ENCODE measurements at places on chromosomes 3 and 15.

GRCh38 chr15:77112838-77113504, 42.1 kb upstream of the TSPAN3 start:
- DNase-seq = no peak

DNA sequence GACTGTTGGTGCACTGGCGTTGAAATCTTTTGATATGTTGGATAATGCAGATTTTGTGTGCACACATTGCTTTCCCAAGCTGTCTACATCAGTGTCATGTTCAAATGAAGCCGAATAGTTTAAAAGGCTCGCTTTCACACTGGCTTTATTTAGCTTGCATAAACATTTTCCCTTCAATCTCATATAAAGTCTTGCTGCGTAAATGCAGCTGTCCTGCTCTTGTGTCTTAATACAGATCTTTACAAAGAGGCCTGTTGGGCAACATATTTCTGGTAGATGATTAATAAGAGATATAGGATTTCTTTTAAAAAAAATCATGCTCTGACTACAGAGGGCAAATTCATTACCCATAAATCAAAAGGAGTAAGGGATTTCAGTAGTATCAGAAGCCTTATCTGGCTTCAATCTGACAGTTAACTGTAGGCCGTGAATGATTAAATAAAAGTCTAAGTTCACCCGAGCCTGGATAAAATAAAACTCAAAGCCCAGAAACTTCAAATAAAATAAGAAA, 937.2 kb downstream of the FHIT start:
- no peak for DNase-seq

DNA sequence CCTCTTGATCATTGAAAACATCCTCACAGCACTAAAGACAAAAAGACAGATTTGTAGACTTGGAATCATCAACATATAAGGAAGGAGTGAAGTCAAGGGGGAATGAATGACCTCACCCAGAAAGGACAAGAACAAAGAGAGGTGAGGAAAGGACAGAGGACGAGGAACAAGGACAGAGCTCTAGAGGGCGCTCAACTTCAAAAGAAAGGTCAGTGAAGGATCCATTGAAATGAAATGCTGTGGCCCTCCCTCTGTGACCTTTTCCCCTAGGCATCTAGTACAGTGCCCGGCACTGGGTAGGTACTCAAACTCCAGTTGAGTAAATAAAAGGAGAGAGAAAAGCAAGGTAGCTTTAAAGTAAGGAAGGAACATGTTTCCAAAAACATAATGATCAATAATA, 2.6 kb downstream of the ATP8B4 start:
- no peak for DNase-seq

DNA sequence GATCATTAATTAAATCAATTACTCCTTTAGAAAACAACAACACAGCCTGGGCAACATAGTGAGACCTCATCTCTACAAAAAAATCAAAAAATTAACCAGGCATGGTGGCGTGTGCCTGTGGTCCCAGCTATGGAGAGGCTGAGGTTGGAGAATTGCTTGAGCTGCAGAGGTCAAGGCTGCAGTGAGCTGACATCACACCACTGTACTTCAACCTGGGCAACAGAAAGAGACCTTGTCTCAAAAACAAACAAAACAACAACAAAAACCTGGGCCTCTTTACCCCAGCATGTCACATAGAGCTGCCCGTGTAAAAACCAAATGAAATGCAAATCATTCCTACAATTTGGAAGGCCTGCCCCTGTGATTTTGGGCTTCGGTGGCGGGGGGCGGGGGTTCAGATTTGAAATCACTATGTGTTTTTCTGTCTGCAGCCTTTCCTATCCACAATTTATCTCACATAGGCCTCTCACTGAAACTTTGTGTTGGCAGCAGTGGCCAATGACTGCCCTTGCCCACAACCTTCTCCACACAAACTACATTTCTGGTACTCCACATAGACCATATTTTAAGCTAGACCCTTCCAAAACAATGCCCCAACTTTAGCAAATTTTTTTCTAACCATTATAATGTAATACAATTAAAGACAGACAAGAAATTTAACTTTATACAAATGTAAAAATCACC, 6.5 kb downstream of the ADAM10 start:
- no peak for DNase-seq

- no peak for DNase-seq
Measured at GRCh38 chr15:48899793-48900192, 21.9 kb downstream of the EID1 start.

DNA sequence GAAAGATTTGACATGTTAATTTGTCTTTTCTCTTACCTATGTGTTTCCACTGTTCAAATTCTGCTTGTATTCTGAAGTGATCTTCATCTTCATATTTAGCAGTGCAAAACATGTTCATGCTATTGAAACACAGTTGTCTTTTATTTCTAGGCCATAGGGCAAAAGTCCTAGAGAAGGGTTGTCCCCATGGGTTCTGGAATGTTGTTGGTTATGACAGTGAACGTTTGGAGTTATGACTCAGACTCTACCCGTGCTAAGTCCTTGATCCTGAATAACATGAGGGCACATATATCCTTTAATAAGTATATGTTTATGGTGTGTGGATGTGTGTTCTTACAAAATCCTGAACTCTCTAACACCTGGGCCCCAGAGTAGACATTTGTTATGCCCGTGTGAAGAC, 23.0 kb upstream of the ARPP21 start:
- DNase-seq = no peak

DNA sequence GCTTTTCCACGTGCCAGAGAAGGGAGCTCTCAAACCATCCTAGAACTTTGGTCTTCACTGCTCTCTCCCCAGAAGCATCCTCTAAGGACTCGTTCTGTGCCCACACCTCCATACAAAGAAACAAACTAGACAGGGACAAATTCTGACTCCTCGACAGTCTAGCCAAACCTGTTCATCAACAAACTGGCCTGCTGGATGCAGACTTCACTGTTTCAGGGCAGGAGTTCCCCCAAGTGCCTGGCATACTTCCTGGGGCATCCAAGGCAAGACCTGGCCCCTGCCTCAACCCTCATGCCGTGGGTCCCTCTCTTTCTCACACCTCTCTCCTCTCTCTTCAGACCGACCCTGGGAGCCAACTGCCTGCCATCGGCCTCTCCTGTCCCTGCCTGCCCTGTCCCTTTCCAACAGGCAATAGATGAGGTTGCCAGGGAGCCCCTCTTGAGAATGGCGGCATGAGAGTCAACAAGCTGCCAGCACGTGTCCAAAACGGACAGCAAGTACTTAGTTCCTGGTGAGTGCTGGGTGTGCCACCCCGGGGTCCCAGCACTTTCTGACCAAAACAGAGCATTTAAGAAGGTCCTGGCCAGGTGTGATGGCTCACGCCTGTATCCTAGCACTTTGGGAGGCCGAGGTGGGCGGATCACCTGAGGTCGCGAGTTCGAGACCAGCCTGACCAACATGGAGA, 79.1 kb upstream of the HES1 start:
- no peak for DNase-seq

- DNase-seq = no peak
Measured at GRCh38 chr3:179416681-179417080, 34.6 kb downstream of the GNB4 start.

DNA sequence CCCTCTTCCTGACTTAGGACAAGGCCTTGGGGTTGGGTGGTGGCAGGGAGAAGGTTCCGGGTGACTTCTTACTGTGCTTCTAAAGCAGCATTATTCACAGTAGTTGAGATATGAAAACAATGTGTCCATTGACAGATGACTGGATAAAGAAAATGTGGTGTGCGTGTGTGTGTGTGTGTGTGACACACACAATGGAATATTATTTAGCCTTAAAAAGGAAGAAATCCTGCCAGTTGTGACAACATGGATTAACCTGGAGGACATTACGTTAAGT, 128.1 kb upstream of the RASGRP1 start:
- DNase-seq = no peak

- no peak for DNase-seq
Measured at GRCh38 chr15:65930134-65930533, 60.8 kb downstream of the RAB11A start.

DNA sequence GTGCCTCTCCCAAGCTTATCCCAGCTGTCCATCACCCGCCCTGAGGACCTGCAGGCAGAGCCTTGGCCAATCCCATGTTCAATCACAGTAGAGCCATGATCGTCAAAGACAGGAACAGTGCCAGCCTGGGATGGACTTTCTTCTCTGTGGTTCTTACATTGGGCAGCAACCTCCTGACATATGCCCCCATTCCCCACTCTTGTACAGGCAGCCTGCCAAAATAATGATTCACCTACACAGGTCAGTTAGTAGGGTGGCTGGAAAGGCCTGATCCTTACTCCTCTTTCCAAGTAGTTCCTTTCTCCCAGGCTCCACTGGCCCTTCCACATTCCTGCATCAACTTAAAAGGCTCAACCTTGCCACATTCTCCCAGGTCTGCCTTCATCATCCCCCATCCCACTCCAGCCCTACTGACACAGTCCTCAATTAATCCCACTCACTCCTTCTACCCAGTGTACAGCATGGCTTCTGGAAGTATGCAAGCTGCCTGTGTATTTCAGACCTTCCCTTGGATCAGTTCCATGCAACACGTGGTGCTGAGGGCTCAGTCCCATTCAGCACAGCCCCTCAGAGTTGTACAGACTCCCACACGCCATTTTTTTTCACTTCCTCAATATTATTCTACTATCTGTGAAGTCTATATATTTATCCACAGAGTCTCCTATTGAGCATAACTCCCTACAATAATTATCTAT, 189.8 kb downstream of the NTRK3 start:
- DNase-seq = no peak

DNA sequence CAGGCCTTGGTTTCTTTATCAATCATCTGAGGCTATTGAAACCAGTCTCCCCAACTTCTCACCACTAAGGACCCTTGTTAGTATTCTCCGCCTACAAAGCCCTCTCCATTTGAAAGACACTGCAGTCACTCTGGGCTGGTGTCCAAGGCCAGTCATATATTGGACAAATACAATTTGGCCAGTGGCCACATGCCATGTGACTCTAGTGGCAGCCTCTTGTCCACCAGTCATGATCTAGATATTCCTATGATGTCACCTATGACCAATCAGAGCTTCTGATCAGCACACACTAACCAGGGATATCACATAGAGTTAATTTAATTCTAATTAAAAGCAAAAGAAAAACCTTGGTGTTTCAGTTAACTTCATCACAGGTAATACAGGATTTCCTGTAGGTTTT, 68.2 kb downstream of the RAB11A start:
- DNase-seq = no peak

GRCh38 chr3:69823743-69824142, 84.5 kb downstream of the MITF start:
- DNase-seq = no peak

GRCh38 chr15:85926834-85927233, 132.1 kb upstream of the KLHL25 start:
- no peak for DNase-seq

Data from GOT3 (cell line).